Kidney epithelial cell (primary cell): ENCODE measurements at places on chromosomes 3 and 15.

GRCh38 chr3:90091549-90091948 is 984.1 kb downstream of the EPHA3 start:
- no peak for DNase-seq

DNA sequence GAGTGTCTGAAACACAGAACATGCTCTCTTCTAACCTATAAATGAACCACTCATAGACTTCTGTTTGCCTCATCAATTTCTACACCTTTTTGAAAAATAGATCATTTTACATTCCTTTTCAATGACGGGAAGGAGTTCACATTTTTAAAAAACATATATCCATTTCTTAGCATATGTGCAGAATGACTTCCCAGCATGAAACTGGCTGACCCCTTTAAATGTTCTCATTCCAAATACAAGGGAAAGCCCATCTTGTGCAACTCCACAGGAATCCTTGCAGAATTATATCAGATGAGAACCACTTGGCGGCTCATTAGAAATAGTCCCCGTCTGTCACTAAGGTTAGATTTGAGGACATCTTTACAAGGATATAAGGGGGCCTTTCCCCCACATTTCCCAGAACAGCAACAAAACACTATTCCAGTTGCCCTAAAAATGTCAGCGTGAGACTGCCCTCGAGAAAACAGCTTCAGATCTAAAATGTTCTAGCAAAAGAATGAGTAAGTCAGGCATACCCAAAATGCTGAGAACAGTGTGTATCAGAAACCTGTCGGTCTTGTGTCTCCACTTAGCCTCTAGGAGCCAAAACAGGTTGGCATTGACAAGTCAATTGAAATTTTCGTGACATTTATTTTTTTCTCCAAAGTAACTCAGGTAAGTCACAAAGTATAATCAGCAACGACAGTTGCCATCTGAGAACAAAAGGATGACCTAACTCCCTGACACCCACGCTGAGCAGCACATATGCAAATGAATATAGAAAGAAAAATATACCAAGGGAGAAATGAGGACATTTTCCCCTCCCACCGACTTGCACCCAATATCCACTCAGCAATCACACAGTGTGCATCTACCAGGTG is 63.1 kb downstream of the FOXP1 start:
- DNase-seq = no peak

- no peak for DNase-seq
These were observed 961.0 kb upstream of the CFAP20DC start for GRCh38 chr3:60010781-60011180.

DNA sequence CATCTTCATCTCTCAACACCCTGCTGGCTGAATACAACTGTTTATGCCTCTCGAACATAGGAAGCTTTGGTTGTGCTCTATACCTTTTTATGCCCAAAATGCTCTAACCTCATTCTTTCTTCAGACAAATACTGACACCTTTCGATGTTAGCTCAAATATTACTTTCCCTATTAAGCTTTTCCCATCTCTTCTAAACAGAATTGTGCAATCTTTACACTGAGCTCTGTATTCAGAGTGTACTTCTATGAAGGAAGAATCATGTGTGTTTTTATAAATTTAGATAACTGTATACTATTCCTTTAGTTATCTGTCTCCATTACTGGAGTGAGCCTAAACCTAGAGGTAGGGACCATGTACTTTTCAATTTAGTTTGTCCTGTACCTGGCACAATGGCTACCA is 1.6 kb downstream of the EFHB start:
- DNase-seq = no peak

GRCh38 chr3:43862992-43863805 is 172.5 kb downstream of the ABHD5 start:
- DNase-seq = no peak

GRCh38 chr3:99212969-99213368 is 311.5 kb upstream of the DCBLD2 start:
- no peak for DNase-seq

- no peak for DNase-seq
These were observed 44.5 kb downstream of the OSBPL10 start for GRCh38 chr3:31936420-31937060.

GRCh38 chr15:97989299-97989698 is 28.8 kb downstream of the ARRDC4 start:
- no peak for DNase-seq

- no peak for DNase-seq
These were observed 166.9 kb upstream of the FAM3D start for GRCh38 chr3:58833491-58833890.

- DNase-seq = no peak
These were observed 3.0 kb upstream of the ZNF280D start for GRCh38 chr15:56736308-56736707.

GRCh38 chr3:24311881-24312280 is 182.8 kb downstream of the THRB start:
- DNase-seq = no peak
